EL (cell line): ENCODE measurements at places on chromosomes 1 and 21.

- no peak for DNase-seq
Observed at GRCh38 chr1:4916610-4917009, 262.2 kb downstream of the AJAP1 start.

DNA sequence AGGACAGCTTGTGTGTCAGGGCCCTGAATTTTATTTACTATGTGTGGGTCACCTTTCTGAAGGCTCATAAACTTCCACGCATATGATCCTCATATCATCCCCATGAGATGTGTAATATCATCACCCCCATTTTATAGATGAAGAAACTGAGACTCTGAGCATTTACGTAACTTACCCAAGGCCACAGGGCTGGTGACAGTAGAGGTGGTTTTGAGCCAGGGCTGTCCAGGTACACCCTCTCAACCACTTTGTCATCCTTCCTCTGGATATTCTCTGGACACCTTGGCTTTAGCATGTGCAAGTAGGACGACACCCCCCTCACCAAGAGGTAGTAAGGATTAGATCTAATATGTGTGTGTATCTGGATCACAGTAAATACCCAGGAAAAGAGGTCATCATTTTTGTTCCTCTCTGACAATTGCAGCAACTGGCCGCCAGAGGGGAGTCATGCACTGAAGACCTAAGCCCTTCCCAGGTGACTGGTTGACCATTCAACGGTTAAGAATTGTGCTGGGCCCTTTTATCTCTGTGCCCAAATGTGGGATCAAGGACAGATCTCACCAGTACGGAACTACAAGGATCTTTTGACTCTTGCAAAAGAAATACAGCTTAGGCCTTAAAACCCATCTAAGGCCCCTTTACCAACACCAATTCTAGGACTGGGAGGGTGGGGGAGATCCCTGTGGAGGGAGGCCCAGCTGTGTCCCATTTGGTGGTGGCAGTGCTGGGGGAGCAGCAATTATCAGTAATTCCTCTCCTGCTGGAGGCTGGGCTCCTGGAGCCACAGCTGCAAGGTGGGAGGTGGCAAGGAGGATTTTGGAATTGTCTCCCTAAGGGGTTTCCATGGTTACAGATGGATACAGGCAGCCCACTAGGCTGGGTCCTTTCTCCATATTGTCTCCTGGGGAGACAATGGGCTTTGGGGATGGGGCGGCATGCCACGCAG is 13.7 kb upstream of the E2F2 start:
- peak; percentile 85 for DNase-seq

DNA sequence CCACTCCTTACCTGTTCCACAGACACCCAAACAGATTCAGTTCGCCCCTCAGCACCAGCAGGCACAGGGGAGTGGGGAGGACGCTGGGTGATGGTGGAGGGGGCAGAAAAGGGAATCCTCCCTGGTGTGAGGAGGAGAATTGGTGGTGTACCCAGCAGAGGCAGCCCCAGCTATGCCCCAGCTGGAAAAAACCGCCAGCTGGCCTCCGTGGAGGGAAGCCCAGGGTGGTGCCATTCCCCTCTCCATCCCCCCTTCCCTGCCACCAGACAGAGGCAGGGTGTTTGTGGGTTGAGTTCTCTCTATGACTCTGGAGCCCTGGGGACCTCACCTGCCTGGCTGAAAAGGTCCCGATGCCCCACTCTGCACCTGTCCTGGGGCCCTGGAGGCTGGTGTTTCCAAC is 27.9 kb downstream of the OPTC start:
- DNase-seq, result no peak

- peak; percentile 67 for DNase-seq
Observed at GRCh38 chr21:39125752-39126485, 57.3 kb downstream of the PSMG1 start.

DNA sequence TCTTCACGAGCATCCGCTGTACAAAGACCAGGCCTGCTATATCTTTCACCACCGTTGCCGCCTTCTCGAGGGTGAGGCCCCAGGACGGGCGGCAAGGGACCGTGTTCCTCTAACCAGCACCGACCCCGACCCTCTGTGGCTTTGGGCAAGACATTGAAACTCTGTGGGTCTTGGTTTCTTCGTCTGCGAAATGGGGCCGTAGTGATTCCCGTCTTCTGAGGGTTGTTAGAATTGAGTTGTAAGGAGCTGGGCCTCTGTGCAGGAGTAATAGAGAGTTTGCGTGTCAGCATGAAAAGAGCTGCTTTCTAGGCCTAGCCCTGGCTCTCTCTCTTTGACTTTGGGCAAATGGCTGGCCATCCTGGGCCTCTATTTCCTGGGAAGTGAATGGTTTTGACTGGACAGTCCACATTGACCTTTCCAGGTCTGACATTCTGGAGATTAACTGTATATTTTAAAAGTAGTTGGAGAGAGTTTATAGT is 591 bp downstream of the MRPL37 start:
- DNase-seq, result no peak

GRCh38 chr1:58936973-58937372 is 153.1 kb upstream of the JUN start:
- no peak for DNase-seq

DNA sequence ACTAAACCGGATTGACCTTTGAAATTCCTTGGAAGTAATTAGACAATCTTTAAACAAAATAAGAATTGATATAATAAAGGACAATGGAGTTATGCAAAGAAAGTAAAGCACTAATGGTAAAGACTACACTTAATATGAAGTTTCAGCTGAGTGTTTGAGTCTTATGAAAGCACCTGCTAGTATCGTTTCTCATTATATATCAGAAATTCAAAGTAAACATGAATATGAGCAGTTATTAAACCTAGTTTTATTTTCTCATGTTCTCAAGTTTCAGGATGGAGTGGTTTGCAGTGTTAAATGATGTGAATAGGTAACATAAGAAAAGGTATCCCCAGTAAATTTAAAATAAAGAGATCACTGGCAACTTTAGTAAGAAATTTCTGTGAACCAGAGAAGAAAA is 188.6 kb downstream of the ZP4 start:
- no peak for DNase-seq

GRCh38 chr21:38048167-38048566 is 131.9 kb upstream of the KCNJ6 start:
- no peak for DNase-seq

GRCh38 chr1:116605315-116605714 is 34.5 kb upstream of the CD58 start:
- DNase-seq, result no peak

DNA sequence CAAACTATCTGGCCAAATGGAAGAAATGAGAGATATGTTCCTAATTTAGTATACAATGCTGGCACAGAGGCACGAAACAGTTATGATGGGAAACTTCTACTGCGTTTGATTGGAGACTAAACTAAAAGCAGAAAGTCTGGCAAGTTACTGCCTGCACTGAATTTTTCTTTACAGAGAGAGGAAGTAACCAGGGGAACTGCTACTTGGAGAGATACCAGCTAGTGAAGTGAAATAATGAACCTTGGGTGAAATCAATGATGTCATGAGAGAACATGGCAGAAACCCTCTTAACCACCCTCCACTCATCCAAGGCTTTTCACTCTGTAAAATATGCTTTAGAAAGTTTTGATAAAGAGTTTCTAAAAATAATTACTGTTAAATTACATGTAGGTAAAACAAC is 29.3 kb downstream of the NIBAN1 start:
- DNase-seq, result no peak

DNA sequence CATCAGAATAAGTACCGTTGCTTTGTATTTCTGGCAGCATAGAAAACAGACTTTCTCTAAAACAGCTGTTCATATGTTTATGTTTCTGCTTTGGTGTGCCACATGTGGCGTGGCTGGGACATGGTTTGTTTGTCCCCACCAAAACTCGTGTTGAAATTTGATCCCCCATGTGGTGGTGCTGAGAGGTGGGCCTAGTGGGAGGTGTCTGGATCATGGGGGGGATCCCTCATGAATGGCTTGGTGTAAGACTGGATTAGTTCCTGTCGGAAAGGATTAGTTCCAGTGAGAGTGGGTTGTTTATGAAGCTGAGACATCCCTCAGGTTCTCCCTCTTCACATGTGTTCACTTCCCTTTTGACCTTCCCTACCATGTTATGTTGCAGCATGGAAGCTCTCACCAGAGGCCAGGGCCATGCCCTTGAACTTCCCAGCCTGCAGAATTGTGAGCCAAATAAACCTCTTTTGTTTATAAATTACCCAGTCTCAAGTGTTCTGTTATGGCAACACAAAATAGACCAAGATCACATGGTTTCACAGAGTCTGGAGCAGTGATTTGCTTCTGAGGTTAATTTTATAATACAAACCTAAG is 17.9 kb upstream of the H3-3A start:
- no peak for DNase-seq

GRCh38 chr1:161805399-161806197 is 39.5 kb downstream of the ATF6 start:
- no peak for DNase-seq

GRCh38 chr1:201347498-201348210 is 29.8 kb downstream of the TNNT2 start:
- no peak for DNase-seq

DNA sequence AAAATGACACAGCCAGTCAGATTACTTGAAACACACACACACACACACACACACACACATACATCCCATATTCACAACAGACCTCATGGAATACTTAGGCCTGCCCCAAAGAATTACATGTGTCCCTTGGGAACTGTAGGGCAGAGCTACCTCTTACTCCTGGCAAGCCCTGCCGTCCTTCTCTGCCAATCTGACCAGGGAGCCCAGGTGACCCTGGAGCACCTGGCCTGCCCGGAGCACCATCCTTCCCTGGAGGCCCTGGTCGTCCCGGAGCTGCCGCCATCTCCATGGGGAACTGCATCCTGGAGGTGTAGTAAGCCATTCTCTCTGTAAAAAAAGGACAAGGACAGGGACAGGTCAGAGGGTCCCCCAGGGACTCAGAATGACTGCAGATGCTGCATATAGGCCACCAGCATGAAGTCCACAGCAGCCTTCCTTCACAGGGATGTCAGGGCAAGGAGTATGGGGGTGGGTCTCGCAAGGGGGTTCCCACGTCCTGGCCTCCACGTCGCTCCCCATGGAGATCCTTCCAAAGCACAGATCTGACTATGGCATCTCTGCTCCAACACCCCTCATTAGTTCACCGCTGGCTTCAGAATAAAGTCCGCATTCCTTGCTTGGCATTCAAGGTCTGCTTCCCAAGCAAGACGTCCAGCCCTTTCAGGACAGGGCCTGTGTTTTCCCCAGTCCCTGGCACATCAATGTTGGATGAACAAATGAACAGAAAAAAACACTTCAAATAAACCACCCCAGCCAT is 9.2 kb upstream of the PEF1 start:
- no peak for DNase-seq

- peak; percentile 28 for DNase-seq
Observed at GRCh38 chr1:195097316-195097715, 1510.9 kb downstream of the KCNT2 start.

DNA sequence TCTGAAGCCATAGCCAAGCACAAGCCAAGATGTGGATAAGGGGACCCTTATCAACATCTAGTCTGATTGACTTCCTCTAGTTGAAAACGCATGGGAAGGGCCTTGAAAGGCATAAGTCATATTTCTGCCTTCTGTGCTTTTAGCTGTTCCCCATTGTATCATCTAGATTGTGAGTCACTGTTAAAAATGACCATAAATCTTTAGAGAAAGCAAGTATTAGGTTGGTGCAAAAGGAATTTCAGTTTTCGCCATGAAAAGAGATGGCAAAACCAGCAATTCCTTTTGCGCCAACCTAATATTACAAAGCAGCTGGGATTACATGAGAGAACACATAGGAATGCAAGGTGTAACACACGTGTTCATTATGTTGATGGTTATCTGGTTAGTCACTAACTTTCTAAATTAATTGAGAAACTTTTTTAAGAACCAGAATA is 63.6 kb downstream of the CLIC6 start:
- peak; percentile 47 for DNase-seq

- no peak for DNase-seq
Observed at GRCh38 chr1:25703041-25703440, 86.5 kb downstream of the MAN1C1 start.

DNA sequence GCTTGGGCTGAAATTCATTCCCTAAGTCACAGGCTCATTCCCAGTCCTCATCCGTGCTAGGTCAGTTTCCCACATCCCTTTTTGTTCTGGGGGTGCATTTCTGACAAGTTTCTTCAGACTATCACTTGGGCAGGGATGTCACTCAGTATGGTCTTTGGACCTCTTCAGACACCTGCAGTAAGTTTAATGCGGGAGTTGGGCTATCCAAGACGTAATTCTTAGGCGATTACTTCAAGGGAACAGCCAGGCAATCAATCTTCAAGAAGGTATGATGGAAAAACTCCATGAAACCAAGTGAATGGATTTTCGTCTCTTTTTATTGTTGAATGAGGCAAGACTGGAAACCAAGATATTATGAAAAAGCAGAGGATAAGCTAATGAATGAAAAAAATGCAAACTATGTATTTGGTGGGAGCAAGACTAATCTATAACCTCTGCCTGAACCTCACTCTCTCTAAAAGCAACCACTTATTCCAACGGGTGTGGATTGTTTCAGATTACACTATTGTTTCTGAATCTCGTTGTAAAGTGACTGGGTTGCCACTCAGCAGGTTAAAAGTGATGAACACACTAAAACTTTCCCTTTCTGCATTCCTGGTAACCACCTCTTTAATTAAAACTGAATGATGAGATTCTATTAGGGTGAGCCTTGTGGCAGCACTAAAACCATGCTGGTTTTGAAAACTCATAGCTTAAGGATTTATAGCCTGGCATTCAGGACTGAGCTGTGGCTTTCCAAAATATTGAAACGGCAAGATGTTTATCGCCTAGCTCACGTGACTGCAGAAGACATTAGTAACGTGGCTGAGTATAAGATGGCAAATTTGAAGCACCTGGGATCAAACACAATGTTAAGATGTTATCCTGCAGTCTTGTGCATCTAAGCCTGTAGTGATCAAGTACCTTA is 1.1 kb downstream of the RASAL2 start:
- peak; percentile 63 for DNase-seq

- no peak for DNase-seq
Observed at GRCh38 chr21:31887391-31887841, 14.6 kb downstream of the HUNK start.

DNA sequence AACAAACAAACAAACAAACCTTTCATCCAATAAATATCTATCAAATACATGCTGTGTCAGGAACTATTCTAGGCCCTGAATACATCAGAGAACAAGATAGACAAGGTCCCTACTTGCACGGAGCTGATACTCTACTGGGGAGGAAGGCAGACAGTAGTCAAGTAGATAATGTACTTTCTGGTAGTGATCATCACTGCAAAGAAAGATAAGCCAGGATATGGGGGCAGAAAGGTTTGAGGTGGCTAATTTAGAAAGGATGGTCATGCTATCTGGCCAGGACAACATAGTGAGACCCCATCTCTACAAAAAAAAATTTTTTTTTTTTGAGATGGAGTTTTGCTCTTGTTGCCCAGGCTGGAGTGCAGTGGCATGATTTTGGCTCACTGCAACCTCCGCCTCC is 9.3 kb upstream of the MEX3A start:
- no peak for DNase-seq

GRCh38 chr1:154931940-154932487 is 4.5 kb downstream of the PMVK start:
- DNase-seq, result no peak

- no peak for DNase-seq
Observed at GRCh38 chr1:94978401-94978800, 51.5 kb upstream of the CNN3 start.
